CD8-positive, alpha-beta T cell (primary cell): ENCODE measurements at places on chromosomes 4 and X.

DNA sequence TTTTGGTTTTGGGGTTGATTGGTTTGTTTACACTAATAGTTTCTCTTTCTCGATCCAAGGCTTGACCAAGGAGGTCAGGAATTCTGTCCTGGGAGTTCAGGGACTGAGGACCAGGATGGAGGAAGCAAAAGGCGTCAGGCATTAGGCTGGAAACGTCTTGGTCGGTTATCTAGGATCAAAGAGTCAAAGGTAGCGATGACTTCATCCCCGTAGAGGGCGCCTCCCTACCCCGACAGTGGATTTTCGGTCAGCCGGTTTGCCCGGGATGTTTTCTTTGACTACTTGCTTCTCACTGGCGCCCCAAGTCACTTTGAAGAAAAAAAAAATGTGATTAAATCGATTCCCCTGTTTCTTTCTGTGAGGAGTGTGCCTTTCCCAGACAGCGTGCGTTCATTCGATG is 980 bp upstream of the FHDC1 start:
- DNase-seq: no peak

DNA sequence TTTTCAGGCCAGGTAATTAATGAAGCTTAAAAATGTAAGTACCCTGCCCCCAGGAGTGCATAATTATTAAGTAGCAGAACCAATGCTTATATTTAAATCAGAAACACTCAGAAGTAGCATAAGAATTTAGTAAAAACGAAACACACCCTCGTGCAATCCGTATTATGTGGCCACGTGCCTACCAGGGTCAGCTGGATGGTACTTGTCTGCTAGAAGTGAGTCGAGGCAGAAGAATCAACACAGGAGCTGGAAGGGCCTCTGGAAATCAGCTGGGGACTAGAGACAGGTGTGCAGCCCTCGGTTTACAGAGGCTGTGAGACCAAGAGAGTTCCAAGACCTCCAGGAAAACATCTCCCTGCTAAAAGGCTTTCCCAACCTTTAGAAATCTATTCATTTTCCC is 559 bp upstream of the FAM47E start:
- DNase-seq: no peak

- no peak for DNase-seq
Observed at GRCh38 chr4:68905939-68906779, 45.4 kb downstream of the UGT2A3 start.

DNA sequence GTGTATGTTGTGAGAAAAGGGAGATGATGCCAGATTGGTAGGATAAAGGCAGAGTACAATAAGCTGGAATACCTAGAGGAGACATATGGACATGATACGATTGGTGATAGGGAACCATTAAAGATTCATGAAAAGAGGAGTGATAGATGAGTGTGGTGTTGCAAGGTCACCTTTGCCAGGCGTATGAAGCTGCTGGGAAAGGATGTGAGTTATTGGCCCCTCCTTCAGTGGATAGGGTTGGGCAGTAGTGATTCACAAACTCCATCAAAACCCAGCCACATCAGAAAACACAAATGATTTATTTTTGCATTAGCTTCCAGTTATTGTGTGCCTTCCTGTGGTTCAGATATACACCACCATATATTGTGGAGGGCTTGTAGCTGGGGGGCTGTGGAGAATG is 34.3 kb downstream of the TMEM164 start:
- no peak for DNase-seq

- no peak for DNase-seq
Observed at GRCh38 chrX:140661643-140662042, 47.9 kb upstream of the LINC00632 start.

GRCh38 chr4:114072781-114073180 is 93.3 kb upstream of the ARSJ start:
- no peak for DNase-seq

GRCh38 chrX:119734897-119735339 is 23.5 kb upstream of the SOWAHD start:
- DNase-seq: no peak

DNA sequence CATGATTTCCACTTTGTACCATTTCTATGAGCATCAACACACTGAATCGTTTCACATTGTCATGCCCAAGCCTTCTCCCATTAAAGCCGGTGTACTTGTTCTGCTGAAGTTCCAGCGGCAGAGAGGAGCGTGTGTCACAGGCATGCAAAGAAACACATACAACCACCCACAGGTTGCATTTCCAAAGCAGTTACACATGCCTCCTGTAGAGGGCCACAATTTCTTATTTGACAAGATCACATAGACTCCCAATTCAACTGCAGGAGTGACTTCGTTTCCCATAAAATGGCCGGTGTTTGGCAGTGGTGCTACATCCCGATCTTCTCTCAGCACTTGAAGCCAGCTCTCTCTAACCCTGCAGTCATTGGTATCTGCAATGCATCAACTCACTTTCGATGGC is 992.6 kb downstream of the NLGN4X start:
- no peak for DNase-seq

DNA sequence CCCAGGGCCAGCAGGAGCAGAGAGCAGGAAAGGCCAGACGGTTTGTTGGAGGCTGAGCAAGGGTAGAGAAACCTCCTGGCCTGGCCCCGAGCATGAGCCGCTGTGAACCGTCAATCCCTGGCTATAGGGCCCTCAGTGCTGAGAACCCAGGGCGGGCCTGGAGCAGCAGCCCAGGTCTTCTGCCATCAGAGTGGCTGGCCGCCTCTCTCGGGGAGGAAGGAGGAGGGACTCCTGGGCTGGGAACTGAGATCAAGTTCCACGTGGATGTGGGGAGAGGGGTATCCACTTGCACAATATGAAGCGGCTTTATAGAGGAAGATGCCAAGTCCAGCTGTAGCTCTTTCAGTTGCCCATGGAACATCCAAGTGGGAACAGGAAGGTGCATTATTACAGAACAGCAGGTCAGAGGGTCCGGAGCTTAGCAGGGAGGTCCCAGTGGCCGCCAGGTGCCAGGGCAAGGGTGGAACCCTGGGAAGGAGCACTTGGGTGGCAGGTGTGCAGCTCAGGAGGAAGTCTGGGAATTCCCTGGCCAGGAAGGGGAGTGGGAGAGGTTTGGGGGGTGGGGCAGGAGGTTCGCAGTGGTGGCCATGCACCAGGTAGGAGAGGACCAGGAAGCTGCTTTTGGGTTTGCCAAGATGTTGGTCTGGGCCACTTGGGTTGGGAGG is 31.7 kb upstream of the CRMP1 start:
- DNase-seq: no peak

GRCh38 chr4:42656679-42656943 is 294 bp downstream of the ATP8A1 start:
- no peak for DNase-seq

- no peak for DNase-seq
Observed at GRCh38 chr4:3874028-3874415, 107.8 kb downstream of the ADRA2C start.

DNA sequence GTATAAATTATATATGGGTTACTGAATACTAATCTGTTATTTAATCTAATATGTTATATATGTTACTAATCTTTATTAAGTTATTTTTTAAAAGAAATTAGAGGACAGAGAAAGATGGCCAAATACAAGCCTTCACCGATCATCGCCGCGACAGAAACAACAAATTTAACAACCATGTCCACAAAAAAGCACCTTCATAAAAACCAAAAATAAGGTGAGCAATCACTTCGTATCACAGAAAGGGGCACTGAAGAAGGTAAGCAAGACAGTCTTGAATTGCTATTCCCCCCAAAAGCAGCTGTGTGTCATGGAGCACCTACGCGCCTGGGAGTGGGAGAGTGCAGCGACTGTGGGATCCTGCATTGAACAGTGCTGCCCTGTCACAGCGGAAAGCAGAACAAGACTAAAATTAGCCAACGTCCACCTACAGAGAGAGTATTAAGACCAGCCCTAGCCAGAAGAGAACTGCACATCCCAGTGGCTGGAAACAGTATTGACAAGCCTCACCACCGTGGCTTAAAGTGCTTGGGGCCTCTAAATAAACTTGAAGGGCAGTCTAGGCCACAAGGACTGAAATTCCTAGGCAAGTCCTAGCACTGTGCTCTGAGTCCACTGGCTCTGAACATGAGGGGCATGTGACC is 38.5 kb downstream of the LRBA start:
- no peak for DNase-seq

DNA sequence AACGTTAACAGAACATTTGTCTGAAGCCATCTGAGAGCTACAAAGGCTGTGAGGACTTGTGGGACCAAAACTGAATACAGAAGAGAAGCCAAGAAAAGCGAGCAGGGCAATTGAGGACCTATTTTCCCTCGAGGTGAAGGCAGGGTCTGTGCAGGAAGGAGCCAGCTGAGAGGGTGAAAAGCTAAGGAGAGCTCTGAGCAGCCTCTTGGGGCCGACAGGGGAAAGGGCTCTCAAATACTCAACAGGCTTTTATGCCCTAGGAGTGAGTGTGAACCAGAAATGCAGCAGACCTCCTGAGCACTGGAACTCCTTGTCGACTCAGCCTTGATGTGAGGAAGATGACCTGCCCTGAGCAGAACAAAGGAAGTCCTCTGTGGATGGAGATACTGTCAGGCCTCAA is 54.2 kb downstream of the C4orf50 start:
- DNase-seq: no peak

DNA sequence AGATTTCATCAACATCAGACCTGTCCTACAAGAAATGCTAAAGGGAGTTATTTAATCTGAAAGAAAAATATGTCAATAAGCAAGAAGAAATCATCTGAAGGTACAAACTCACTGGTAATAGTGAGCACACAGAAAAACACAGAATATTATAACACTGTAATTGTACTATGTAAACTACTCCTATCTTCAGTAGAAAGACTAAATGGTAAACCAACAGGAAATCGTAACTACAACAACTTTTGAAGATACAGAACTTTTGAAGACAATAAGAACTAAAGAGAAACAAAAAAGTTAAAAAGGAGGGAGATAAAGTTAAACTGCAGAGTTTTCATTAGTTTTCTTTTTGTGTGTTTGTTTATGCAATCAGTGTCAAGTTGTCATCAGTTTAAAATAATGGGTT is 12.4 kb downstream of the MED14 start:
- DNase-seq: no peak

DNA sequence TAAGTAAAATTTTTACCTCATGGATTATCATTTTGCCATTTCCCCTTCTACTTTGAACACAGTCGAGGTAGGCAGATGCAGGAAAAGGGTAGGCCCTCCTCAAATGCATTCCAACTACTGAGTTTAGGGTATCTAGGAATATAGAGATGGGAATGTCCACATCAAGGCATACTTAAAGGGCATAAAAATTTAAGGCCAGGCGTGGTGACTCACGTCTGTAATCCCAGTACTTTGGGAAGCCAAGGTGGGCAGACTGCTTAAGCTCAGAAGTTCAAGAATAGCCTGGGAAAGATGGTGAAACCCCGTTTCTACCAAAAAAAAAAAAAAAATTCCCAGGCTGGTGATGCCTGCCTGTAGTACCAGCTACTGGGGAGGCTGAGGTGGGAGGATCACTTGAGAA is 146.5 kb downstream of the PDGFC start:
- no peak for DNase-seq

DNA sequence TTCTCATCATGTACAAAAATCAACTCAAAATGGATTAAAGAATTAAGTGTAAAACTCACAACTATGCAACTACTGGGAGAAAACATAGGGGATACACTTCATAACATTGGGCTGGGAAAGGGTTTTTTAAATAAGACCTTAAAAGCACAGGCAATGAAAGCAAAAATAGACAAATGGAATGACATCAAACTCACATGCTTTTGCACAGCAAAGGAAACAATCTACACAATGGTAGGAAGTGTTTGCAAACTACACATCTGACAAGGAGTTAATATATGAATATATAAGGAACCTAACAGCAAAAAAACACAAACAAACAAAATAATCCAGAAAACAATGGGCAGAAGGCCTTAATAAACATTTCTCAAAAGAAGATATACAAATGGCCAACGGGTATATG is 57.9 kb downstream of the FREM3 start:
- DNase-seq: no peak

DNA sequence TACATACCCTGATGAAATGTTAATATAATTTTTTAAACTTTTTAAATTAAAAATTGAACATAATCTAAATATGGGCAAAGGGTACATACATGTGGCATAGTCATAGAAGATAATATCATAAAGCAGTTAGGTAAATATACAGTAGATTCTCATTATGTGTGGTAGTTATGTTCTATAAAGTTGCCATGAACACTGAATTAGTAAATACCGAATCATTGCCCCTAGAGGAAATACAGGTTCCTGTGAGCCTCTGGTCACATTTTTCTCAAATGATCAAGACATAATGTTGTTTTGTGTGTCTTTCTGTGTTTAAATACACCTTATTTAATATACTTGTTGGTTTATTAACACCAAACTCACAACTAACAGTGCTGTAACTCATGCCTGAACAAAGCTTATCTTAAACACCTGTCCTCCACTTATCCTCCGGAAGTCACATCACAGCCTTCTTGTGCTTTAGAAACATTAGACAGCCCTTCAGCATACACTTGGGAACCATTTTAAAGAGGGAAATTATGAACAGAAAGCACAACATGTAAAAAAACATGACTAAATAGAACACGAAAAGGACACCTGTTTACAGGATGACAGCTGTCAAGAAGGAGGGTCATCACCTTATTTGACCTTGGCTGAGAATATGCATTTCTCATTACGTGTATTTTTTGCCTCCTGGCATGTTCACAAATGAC is 169.4 kb upstream of the NAP1L5 start:
- no peak for DNase-seq

GRCh38 chrX:107565931-107566603 is 62.2 kb upstream of the PRPS1 start:
- no peak for DNase-seq

GRCh38 chr4:73867783-73868182 is 1.4 kb upstream of the CXCL1 start:
- DNase-seq: no peak

GRCh38 chr4:82918091-82918490 is 17.6 kb downstream of the THAP9 start:
- DNase-seq: no peak

DNA sequence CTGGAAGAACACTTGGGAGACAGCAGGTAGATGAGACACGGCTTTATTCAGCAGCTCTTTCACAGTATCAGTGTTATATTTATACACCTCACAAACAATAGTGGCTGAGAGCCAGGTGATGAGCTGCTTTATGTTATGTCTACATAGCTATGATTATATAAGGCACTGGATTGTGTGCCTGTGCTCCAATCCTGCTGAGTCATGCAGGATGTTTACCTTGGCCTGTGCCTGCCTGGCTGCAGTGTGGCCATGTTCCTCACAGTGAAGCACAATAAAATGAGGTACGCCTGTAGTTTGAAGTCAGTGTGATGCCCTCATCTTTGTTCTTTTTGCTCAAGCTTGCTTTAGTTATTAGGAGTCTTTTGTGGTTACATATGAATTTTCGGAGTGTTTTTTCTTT is 31.3 kb downstream of the CXCL13 start:
- DNase-seq: no peak

GRCh38 chrX:56969559-56969958 is 25.8 kb downstream of the SPIN3 start:
- no peak for DNase-seq

DNA sequence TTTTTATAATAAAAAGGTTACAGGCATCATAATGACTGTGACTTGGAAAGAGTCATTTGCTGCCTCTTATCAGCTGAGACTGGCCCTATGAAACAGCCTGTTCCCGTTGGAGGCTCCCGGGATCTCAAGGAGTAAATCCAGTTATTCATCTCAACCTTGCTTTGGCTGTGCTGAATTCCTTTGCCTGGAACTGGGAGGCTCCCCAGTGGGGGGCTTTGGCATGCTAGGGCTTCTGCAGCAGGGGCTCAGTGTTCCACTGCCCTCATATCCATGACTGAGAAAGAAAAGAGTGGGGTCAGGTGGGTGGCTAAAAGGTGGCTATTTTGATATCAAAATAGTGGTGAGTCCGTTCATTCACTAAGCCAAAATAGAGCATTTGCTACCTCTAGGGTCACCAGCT is 71.2 kb downstream of the TRPC5 start:
- DNase-seq: no peak
